Adrenal gland (tissue), 19 donors: ENCODE measurements at places on chromosomes 12 and 14. TPM values are rescaled to one million over a fixed set of nuclear protein-coding genes. Genes with fewer than 3 reads are reported as not detected.
A peak's percentile ranks its signal among the peaks of the same experiment; 100 is the strongest.

GRCh38 chr12:5720381-5721005 lies 224.6 kb downstream of the ANO2 start:
- DNase-seq: no peak

DNA sequence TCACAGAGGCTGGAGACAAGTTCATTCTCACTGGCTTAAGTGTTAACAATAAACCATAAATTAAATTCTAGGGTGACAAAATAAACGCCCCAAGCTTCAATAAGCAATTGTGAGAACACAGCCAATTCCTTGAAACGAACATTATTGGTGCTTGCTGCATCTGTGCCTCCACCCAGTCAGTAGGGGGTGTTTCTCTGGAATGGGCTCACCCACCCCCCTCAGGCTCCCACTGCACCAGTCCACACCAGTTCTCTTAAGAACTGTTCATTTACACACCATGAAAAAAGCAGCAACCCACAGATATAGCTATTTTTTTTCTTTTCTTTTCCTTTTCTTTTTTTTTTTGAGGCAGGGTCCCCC lies 34.7 kb downstream of the CDC42BPB start:
- no peak for DNase-seq

- no peak for DNase-seq
Measured at GRCh38 chr14:51512316-51512715, 139.4 kb upstream of the FRMD6 start.

- DNase-seq: no peak
Measured at GRCh38 chr12:131030472-131031328, 77.0 kb downstream of the ADGRD1 start.

DNA sequence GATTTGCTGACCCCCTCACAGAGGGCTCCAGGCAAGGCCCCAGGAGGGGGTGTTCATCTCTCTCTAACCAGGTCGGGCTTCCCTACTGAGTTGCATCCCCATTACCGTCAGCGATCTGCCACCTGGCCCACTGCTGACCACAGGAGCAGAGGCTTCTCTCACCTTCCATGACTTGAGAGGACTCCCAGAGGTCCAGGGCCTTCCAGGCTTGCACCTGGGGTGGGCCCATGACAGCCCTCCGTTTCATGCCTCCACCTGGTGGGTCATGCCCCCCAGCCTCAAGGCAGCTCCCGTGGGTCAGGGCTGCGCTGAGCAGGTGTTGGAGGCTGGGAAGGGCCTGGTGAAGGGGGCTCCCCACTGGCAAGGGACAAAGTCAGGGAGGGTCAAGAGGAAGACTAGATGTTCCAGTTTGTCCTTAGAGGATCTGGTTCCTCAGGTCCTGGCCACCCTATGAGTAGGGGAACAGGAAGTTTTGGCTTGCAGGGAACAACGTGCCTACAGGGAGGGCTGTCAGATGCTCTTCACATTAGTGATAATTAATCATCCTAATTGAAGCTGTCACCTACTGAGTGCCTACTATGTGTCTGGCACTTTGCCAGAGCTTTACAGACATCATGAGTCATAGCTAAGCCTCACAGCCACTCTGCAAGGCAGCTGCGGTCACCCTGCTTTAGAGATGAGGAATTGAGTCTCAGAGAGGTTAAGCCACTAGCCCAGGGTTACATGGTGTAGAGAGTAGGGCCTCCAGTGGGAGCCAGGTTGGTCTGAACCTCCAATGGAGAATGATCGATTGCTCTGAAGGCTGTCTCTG lies 13.8 kb downstream of the NFKBIA start:
- DNase-seq: no peak

DNA sequence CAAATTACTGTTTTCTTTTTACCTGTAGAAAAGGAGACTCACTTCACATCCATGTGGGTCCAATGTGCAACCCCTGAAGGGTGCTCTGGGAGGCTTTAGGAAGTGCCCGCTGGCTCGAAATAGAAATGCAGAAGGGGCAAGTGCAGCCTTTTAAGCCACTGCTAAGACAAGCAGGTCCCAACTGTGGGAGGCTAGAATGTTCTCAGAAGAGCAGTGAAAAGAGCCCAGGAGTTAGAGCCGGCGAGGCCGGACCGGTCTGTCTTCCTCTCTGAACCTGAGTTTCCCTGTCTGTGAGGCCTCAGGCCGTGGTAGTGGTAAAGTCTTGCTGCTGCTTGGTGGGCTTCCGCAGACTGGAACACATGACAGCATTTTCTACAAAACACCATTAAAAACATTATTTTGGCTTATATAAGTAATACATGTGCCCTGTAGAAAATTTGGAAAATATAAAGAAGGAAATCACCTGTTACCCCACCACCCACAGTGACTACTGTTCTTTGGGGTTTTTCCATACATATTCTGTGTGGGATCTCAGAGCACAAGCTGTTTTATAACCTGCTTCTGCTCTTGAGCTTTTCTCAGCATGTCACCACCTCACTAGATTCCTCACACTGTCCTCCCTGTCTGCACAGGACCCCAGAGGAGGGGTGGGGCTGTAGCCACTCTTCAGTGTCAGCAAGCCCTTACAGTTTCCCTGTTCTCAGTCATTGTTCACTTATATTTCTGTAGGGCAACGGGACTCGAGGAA lies 6.0 kb downstream of the CKB start:
- DNase-seq: no peak

GRCh38 chr12:112977641-112978040 lies 678 bp upstream of the OAS2 start:
- no peak for DNase-seq

DNA sequence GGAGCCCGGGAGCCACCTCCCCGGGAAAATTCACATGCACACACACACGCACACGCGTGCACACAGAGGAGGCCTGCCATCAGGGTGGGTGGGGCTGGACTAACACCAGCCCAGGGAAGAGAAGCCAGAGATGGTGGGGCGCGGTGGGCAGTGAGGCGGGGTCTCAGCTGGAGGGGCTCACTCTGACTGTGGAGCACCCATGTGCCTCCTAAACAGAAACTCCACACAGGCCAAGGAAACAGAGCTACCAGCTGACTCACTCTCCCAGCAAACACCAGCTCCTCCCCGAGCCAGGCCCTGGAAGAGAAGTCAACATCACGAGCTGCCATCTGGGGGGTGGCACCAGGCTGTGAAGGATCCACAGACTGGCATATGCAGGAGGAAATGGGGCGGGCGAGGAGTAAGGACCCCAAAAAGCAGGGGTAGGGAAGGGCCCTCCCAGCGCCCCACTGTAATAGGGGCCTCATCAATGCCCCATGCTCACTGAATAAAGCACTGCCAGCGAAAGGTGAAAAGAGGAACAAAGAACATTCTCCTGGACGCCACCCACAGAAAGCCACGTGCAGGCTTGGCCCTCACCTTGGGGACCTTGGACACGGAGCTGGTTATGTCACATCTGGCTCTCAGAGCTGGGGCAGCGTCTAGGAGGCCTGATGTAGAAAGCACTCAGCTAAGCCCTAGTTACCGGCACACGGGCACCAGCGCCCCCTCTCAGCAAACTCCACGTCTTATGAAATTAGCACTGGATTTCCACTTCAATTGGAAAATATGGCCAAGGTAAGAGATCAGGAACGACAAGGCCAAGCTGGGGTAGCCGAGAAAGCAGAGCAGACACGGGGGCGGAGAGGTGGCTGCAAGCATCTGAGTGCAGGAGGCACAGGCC lies 8.4 kb upstream of the INF2 start:
- DNase-seq: peak; percentile 84

Gene SELPLG
- 46.1 TPM for total RNA-seq
